Inflammatory macrophage treated with lipopolysaccharide for 4 hours (primary cell): ENCODE measurements at places on chromosomes 1 and 21.

DNA sequence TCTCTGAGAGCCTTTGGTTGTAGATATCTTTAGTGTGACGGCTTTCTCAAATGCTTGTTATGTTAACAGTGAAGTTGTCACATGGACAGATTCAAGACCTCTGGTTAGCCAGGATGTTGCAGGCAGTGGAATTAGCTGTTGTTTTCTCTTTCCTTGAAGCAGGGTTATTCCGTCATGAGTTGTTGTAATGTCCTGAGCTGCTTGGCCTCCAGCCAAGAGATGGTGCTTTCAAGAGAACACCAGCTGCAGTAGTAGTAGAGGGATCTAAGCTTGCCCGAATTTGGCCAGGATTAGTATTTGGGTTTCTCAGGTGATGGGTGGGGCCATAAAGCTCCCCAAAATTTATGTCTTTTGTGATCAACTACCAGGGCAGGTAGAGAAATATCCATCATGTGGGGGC is 13.4 kb downstream of the KCNE1 start:
- no peak for DNase-seq

DNA sequence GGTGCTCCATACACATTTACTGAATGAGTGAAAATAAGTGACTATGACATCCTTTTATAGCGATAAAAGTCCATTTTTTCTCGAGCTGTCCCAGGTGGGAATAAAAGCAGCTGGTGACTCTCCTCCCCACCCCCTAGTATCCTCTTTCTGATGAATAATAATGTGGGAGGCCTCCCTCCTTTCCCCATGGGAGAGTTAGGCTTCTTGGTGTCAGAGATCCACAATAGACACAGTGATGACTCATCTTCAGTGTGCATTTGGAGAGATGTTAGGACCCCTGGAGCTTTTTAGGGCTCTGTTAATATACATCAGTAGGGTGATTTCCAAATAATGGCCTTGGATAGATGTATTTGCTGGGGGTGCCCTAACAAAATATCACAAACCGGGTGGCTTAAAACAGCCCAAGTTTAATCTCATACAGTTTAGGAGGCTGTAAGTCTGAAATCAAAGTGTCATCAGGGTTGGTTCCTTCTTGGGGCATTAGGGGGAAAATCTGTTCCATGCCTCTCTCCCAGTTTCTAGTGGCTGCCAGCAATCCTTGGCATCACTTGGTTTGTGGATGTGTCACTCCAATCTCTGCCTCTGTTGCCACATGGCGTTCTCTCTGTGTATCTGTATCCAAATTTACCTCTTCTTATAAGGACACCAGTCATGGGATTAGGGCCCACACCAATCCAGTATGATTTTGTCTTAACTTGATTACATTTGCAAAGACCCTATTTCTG is 4.4 kb upstream of the PHC2 start:
- peak; percentile 42 for DNase-seq

DNA sequence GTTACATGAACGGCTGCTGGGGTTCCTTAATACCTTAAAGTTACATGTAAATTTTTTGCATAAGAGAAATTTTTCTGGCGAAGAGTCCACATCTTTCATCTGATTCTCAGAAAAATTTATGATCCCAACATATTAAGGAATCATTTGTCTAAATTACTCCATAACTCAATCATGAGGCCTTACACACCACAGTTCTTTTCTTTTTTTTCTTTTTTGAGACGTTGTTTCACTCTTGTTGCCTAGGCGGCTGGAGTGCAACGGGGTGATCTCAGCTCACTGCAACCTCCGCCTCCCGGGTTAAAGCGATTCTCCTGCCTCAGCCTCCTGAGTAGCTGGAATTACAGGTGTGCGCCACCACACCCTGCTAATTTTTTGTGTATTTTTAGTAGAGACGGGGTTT is 2.1 kb upstream of the S100A11 start:
- DNase-seq = peak; percentile 56

- no peak for DNase-seq
Observed at GRCh38 chr1:205391386-205391785, 30.5 kb downstream of the LEMD1 start.

DNA sequence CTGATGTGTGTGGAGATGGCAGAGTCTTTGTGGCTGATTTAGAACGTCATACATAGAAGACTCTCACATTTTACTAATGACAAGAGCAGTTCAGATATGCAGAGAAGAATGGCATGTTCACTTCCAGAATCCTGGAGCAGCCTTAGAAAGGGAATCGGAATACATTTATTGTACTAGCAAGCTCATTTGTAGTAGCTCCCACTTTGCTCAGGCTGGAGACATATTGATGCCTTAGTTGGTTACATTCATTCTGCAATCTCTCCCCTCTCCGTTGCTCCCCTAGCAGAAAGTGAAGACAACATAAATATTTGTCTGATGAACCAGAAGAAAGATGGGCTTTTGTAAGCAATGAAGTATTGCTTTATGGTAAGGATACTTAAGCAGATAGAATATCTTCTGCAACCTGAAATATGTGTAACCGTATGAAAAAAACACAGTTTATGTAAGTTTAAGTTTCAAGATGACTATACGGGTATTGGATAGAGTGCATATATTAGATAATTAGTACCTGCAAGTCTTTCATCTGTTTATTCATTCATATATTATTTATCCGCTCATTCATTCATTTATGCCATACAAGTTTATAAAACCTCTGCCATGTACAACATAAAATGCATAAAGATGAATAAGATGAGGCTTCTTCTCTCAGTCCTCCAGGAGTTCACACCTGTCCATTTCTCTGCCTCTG is 135.7 kb downstream of the CNIH3 start:
- no peak for DNase-seq

- peak; percentile 83 for DNase-seq
Observed at GRCh38 chr1:41862384-41863221, 56.1 kb downstream of the HIVEP3 start.

- no peak for DNase-seq
Observed at GRCh38 chr1:47435506-47436303, 2.1 kb upstream of the FOXD2 start.

DNA sequence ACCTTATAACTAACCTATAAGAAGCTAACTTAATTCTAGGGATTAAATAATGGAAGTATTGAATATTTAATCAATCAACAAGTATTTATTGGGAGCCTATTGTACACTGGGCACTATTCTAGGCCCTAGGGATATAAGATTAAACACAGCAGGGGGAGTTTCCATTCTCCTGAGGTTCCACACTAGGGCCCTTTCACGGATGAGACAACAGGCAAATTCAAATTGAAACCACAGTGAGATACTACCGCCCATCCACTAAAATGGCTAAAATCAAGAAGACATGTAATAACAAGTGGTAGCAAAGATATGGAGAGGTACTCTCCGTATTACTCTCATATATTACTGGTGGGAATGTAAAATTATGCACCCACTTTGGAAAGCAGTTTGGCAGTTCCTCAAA is 674.4 kb downstream of the KIF26B start:
- DNase-seq = no peak

- DNase-seq = peak; percentile 81
Observed at GRCh38 chr1:33039840-33040239, 3.2 kb upstream of the AK2 start.

- DNase-seq = no peak
Observed at GRCh38 chr1:53899206-53899628, 5.2 kb downstream of the DIO1 start.

GRCh38 chr1:107895403-107896191 is 69.4 kb downstream of the VAV3 start:
- no peak for DNase-seq

- DNase-seq = peak; percentile 4
Observed at GRCh38 chr1:59827055-59827643, 12.4 kb downstream of the HOOK1 start.

- DNase-seq = no peak
Observed at GRCh38 chr1:33438364-33439160, 7.7 kb upstream of the PHC2 start.

DNA sequence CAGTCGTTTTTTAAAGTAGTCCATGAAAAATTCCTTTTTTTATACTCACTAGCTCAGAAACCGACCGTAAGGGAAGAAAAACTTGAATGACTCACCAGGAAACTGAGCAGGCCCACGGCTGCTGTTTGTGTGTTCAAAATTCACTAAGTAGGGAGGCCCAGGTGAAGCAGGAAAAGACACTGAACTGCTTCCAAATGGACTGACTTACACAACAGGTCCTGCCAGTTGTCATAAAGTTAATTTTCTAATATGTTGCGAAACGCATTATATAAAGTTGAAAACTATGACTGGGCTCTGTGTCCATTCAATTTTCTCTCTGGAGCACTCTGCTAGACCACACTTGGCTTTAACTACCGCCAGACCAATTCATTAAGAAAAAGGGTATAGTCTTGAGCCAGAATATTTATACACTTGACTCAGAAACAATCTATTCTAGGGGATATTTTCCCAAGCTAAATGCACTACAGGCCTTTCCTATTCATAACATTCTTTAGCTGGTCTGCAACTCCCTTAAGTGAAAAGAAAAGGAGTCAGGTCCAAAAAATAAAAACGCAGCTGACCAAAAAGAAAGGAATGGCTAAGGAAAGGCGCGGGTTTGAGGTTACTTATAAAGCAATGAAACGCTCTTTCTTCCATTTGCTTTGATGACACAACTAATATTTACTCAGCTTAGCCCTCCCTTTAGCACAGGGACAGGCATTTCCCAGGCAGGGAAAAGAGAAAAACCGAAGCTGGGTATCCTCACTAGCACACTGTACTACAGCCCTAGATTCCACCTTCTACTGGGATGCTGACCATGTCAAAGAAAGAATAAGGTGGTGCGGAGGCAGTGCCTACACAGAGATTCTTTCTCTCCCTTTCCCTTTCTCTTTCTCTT is 306.3 kb upstream of the ESRRG start:
- DNase-seq = no peak

DNA sequence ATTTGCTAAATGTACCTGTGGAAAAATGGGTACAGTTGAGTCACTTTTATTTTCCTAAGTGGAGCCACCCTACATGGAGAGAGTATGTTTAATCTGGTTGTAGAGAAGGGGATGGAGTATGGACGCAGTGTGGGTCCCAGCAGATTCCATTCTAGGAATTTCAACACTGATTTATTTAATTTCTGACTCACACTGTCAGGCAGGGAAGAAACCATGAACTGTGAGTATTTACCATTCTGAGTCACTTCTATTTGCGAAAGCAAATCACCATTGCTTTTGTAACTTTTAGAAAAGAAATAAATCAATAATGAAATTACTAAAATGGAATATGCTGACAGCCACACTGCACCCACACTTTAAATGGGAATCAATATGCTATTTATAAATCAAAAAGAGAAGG is 339.0 kb downstream of the DSCAM start:
- no peak for DNase-seq

DNA sequence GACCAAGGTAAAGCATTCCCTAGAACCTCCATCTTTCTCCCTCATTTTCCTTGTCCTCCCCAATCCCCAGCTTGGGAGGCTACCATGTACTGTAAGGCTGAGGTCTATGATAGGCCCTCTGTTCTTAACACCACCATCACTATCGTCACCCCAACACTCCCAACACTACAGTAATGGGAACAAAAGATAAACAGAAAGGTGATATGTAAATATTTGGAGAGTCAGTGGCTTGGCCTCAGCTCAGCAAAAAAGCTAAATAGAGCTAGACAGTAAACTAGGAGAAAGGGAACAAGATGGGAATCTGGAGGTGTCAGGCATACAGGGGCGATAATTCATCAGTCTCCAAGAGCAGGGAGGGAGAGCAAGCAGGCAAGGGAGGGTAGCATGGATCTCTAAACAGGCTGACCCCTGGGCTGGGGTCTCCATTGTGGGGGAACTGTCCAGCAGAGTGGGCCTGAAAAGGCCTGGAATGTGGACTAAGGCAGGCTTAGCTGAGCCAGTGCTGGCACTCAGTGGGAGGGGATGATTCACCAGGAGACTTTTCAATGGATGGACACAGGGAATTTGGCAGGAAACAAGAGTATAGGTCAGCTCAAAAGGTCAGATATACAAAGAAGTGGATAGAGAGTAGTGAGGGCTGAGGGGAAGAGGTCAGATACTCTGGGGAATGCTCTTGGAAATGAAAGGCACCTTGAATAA is 6.7 kb downstream of the WNT2B start:
- no peak for DNase-seq

GRCh38 chr1:174005032-174005431 is 17.1 kb downstream of the RC3H1 start:
- DNase-seq = peak; percentile 24

DNA sequence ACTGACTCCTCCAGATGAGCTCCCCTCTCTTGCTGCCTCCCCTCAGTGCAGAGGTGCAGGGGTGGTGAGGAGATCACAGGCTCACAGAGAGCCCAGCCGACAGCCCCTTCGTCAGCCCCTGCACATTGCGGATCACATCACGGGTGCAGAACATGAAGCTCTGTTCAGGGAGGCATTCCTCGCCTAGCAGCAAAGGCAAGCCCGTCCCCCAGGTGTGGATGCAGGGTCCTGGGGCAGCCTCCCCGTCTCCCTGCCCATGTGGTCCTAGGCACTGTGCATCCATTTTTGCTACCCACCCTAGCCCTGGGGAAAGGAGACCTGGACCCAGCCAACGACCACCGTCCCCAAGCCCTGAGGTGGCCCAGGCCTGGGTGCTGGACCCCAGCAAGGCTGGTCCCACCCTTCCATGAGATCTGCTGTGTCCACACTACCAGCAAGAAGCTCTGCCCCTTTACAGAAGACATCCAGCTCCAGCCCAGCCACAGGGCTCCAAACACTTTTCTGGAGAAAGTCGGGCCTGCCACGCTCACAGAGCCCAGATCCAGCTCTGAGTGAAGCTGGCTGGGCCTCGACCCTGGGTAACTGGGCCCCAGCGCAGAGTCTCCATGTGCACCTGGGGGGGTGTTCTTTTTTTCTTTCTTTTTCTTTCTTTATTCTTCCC is 248.7 kb downstream of the NPHP4 start:
- DNase-seq = no peak

- DNase-seq = peak; percentile 36
Observed at GRCh38 chr1:28286111-28286510, 26.8 kb downstream of the SESN2 start.

DNA sequence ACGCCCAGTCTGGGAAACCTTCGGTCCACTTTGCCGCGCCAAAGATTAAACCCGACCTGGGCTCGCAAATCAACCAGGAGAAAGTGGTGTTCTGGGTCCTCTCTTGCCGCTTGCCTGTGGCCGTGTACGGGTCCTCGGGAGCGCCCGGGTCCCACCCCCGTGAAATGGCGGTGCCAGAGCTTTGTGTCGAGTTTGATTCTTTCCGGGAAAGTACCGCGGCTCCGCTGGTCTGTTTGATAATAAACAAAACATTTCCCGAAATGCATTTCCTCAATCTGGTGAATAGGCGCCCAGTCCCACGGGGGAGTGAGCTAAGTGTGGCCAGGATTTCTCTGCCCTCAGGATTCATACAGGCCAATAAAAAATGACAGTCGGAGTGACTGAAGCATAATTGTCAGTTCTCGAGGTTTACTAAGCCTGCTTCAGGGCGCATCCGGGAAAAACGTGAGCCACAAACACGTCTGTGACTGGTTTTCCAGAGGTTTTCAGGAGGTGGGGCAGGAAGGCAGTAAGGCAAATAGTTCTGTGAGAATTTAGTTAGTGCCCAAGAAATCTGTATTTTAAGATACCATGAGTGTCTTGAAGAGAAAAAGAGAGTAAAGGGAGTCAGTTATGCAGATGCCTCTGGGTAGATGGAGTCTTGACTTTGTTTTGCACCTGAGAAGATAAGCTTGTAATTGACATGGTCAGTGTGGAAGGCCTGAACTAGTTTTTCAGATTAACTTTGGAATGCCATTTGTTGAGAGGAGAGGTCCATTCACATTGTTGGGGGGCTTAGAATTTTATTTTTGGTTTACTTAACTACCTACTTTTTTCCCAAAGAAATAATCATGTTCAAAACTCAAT is 675 bp downstream of the IFNAR1 start:
- DNase-seq = peak; percentile 94
